Lower lobe of right lung (tissue), 2 donors: ENCODE measurements at places on chromosomes 11 and 22. TPM values are rescaled to one million over a fixed set of nuclear protein-coding genes. Genes with fewer than 3 reads are reported as not detected.

GRCh38 chr11:8386134-8386864 is 122.6 kb upstream of the LMO1 start:
- DNase-seq, result no peak

DNA sequence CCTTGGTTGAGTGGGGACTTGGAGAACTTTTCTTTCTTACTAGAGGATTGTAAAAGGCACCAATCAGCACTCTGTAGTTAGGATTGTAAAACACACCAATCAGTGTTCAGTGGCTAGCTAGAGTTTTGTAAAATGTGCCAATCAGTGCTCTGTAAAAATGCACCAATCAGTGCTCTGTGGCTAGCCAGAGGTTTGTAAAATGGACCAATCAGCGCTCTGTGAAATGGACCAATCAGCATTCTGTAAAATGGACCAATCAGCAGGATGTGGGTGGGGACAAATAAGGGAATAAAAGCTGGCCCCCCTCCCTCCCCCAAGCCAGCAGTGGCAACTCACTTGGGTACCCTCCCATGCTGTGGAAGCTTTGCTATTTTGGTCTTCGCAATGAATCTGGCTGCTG is 5.5 kb upstream of the DRG1 start:
- DNase-seq, result no peak

GRCh38 chr11:70059971-70060370 is 18.1 kb upstream of the ANO1 start:
- no peak for DNase-seq

Gene FAM227A
- 3.4 TPM for total RNA-seq

Gene SLC6A5
- not detected for total RNA-seq

Gene VWCE
- total RNA-seq, result 1.2 TPM

Gene DGCR6
- total RNA-seq, result 4.5 TPM

- peak; percentile 28 for DNase-seq
These were observed 24.6 kb downstream of the IGF2 start for GRCh38 chr11:2114430-2115241.

GRCh38 chr22:19849835-19850762 is 4.6 kb downstream of the GNB1L start:
- peak; percentile 81 for DNase-seq

DNA sequence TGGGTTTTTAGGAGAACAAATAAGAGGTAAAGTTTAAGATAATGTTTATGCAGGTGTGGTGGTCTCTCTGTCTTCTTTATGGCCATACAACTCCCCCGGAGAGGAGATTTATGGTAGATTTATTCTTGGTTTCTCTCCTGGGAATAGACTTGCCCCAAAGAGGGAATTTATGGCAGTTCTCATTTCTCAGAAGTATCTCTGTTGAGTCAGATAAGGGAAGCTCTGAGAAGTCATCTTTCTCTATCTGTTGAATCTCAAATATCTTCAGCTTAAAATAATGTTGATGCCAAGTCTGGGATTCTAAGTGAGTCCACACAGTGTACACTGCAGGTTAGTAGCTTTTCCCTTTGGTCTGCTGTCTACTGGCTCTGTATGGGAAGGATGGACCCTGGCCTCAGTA is 276.4 kb upstream of the PLET1 start:
- DNase-seq, result no peak

Gene ZNRF3
- 11.3 TPM for total RNA-seq

GRCh38 chr22:48240148-48240934 is 1477.9 kb downstream of the TBC1D22A start:
- DNase-seq, result no peak

Gene IL17RA
- total RNA-seq, result 54.8 TPM

DNA sequence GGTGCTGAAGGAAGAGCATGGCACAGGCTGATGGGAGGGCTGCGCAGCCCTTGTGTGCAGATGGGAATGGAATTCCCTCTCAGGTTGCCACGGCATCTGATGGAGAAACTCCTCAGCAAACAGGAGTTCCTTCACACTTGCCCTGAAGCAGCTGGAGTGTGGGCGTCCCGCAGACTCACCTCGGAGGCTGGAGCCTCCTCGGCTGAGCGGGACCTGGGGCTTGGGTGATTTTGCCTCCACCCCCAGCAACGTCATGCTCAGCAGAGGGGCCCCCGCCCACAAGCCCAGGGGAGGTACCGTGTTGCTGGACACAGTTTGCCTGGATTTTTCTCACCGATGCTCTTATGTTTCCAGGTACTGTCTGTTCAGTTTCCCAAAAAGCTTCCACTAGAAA is 63.4 kb downstream of the MYO7A start:
- no peak for DNase-seq

Gene UCP2
- total RNA-seq, result 83.5 TPM

DNA sequence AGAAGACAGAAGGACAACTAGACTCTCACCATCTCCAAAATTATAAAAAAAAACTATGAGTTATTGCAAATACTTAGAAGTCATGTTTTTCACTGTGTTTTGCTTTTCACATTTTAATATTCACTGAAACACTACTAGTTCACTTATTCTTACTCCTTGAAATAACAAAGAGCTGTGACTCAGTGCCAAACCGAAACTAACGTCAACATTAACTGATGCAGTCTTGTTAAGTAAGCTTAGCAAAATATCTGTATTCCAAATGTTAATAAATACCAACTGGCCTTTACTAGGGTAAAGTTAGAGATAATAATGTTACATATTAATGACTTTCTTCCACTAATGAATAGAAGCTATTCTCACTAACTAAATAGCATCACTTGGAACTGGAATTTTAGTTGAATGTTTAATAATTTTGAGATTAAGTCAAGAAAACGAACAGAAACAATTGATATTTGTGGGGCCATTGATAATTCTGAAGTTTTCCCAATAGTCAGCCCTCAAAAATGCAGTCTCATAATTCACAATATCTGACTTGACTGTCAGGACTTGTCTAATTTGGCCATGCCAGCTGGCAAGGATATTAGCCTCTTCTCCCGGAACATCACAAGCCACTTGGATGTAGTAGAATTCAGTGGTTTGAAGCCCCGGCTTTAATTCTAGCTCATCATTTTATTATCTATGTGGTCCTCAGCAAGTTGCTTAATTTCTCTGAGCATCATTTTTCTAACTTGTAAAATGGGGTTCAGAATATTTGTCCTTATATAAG is 230.1 kb upstream of the DDI1 start:
- DNase-seq, result no peak

Gene OR2AG2
- 0.09 TPM for total RNA-seq

DNA sequence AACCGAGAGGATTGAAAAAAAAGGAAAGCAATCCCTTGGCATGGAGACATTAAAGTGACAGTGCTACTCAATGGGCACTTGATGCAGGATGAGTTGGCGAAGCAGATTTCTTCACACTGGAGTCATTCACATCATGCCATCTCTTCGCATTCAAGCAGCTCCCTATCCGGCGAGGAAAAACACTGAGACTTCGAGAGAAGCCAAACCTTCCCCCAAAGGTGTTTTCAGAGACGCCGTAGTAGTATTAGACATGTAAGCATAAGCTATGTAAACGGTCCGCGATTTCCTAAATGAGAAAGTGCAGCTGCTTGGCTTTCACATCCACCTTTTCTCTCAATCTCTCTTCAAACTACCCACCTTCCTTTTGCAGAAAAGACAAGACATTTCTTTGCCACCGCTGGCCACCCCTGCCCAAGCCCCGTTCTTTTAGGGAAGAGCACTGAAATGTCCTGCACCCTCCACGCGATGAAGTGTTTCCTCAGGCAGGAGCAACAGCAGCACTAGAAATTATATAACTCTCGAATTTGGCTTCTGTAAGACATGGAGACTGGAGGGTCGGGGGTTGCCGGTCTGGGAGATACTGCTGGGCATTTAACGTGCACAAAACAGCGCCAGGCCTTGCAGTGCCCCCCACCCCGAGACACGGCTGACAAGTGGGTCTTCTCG is at the start of gene DLG2:
TSS of gene DLG2 (minus strand) at position 13 of the 666 bp plus-strand sequence.
- no peak for DNase-seq

DNA sequence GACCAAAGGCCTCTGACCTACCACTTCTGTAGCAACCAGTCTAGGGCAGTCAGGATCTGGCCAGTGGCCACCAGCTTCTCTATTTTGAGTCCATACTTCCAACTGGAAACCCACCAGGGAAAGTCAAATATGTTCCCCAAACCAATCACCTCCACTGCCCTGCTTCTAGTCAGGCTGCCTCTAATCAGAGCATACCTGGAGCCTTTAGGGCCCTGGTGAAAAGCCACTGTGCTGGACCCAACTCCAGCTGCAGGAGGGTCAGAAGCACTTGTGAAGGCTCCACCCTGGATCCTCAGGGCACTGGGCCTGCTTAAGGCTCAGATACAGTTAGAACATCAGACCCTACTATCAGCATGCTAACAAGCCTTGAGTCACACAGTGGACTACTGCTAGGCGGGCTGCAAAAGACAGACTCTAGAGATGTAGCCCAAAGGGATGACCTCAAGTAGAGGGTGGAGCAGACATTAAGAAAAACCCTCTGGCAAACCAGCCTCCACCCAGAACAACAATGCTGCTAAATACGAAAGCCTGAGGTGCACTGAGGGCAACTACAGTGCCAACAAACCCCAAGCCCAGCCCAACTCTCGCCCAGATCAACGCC is 69.2 kb downstream of the DGCR2 start:
- DNase-seq, result peak; percentile 3

DNA sequence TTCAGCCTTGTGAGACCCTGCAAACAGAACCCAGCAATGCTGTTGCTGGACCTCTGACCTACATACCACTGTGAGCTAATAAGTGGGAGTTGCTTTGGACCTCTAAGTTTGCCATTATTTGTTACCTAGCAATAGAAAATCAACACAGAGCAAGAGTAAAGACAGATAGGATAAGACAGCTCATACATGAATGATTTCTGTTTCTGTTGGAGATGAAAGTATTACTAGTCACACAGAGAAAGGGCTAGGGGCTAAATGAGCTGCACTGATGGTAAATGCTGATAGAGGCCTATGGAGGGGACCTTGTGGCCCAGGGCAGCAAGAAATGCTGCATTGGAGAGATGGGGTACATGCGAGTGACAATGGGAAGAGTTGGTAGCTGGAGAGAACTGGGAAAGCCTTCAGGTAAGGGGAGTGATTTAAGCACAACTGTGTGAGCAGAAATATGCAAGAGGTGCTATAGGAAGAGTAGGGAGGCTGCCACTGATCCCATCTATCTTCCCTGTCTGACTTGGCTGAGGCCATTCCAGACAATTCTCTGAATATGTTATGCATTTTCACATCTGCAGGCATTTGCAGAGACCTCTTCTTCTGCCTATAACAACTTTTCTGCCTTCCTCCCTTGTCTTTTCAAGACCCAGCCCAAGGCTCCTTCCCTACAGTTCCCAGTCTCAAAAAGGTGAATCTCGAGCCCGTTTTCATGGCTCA is 46.1 kb upstream of the SYN3 start:
- DNase-seq, result no peak

DNA sequence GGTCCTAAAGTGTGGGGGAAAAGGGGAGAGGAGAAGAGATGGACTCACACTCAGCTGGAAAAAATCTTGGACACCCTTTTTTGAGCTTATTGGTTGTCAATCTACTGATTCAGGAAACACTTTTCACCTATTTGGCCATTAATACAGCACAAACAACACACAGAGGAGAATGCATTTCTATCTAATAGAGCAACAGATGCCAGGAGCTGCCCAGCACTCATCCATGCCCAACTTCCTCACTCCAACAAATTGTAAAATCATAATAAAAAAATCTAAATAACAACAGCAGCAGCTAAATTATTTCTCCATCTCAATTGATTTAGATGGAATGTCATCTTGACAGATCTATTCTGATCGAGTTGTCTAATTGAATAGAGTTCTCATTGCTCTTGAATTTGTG is 628.2 kb downstream of the OPCML start:
- no peak for DNase-seq

- DNase-seq, result no peak
These were observed 345.4 kb upstream of the KIRREL3 start for GRCh38 chr11:127345819-127346459.

DNA sequence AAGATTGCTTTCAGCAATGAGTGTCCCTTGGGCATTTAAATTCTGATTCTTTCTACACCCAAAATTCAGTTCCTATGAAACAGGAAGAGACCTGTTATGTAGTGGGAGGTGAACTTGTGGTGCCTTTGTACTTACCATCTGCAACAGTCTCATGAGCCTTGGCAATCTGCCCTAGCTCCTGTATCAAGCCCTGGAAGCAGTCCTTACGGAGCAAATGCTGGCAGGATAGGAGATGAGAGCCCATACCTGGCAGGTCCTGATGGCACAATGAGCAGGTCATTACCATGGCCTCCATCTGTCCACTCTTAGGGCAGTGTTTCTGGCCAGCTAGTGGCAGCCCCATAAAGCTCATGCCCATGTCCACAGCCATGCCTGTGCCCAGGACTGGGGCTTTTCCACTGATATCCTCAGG is 10.8 kb downstream of the TRIM66 start:
- DNase-seq, result no peak

DNA sequence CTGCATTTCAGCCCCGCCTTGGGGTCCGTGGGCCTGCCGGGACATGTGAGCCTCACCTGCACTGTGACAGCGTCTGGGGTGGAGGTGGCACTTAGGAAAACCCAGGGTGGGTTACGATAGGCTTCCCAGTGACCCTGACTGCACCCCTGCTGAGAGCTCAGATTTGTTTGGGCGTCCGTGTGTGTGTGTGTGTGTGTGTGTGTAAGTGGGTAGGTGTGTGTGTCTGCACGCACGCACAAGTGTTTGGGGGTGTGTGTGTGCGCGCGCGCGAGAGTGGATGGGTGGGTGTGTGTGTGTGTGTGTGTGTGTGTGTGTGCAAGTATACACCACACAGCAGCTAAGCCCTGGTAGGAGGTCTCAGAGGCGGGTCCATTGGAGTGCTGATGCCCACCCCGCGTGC is 12.1 kb upstream of the ARHGAP8 start:
- no peak for DNase-seq

DNA sequence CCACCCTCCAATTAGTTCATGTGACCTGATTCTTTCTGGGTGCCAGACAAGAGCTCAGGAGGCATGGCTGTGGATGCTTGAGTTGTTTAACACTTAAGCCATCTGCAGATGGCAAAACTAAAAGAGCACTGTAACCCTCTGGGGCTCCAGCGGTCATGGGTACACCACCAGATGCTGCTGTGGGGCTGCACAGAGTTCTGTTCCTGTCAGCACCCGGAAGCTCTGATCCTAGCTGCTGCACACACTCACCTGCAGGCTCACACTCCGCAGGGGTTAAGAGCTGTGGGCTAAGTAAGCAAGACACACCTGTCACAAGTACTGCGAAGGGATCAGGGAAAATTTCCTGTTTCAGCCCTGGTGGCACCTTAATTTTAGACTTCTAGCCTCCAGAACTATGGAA is 307.8 kb downstream of the C11orf87 start:
- no peak for DNase-seq

DNA sequence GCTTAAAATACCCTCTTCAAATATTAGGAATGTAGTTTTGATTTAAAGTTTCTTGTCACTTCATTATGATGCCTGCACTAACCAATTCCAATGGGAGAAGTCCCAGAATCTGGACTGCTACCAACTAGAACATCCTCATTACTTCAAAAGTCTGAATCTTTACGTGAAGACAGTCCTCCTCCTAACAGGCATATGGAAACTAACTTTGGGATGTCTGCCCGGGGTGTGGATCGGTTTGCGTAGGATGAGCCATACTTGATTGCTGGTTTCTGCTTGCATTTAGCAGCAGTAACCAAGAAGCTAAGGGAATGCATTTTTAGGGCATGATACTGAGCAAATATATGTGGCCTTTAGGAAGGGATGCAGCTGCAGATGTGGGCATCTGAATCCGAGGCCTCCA is 177.1 kb downstream of the LRRC4C start:
- DNase-seq, result no peak

- peak; percentile 67 for DNase-seq
These were observed 120.6 kb upstream of the LMO1 start for GRCh38 chr11:8384199-8384821.
